ENCODE measurements at places on chromosomes 3 and 15.

DNA sequence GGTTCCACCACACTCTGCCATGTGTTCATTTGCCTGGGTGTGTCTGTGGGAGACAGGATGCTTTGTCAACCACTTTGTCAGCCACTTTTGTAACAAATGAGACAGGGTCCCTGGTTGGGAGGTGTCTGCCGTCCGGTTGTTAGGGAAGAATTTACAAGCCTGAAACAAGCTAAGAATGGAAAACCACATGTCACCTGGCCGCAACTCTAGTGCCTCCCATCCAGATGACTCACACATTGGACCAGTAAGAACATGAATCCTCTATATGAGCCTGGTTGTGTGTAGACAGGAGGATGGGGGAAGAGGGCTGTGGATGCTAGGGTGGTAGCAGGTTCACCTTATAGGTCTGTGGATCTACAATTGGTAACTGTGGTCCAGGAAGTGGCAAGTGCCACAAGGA lies 335.3 kb downstream of the CLSTN2 start:
- no peak for DNase-seq

DNA sequence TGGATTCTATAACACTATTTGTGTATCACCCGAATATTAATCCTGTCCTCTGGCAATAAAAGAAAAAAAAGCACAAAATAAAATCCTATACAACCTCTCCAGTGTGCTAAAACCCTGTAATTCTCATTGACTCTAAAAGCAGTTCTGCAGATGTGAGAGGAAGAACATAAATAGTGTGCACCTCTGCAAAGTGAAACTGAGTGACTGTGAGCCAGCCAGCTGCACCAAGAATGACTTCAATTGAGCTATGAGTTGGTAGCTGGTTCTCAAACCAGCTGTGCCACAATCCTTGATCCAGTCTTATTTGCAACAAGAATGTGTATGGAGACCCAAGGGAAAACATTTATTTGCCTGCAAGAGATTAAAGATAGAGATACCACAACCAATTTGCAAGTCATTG lies 31.2 kb upstream of the COL8A1 start:
- no peak for DNase-seq

GRCh38 chr3:76242886-76243753 lies 457.8 kb upstream of the ZNF717 start:
- DNase-seq = no peak

DNA sequence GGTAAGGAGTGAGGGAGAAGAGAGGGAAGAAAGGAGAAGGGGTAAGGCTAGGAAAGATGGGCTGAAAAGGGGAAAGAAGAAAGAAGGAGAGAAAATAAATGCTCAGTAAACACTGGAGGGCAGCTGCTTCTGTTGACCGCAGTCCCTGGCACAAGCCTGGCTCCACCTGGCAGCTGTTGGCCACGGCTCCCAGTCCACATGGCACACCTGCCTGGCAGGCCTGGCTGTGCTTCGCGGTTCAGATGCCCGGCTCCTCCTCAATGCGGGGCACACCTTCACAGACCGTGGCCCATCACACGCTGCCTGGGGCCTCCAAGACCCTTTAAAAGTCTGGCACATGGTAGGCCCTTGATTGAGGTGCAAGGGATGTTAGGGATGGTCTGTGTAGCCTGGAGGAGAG lies 516.8 kb upstream of the PROK2 start:
- no peak for DNase-seq

GRCh38 chr15:48967336-48967735 lies 3.6 kb upstream of the SHC4 start:
- DNase-seq = no peak

GRCh38 chr3:12627370-12627769 lies 36.5 kb downstream of the RAF1 start:
- DNase-seq = no peak

DNA sequence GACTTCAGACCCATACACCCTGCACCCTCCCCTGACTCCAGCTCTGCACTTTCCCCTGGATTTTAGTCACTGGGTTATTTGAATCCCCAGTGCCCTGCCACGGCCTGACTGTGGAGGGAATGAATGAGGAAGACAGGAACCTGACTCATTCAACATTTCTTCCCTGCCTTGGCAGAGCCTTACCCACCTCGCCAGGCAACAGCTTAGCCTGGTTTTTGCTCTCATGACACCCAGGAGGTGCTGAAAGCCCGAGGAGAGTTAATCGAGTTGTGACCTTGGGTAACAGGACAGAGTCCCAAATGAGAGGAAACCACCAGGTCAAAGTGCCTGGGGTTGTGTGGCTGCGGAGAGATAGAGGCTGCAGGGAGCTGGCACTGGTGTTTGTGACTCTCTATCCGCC lies 128.3 kb downstream of the SMAD6 start:
- no peak for DNase-seq

- DNase-seq = peak; percentile 83
Measured at GRCh38 chr3:187669675-187670504, at the start of gene SST. Gene SST, minus strand, starts transcription at chr3:187670394. Its CDS starts 103 bp downstream, at chr3:187670291.

- DNase-seq = no peak
Measured at GRCh38 chr3:141465221-141465620, 21.6 kb upstream of the RASA2 start.

DNA sequence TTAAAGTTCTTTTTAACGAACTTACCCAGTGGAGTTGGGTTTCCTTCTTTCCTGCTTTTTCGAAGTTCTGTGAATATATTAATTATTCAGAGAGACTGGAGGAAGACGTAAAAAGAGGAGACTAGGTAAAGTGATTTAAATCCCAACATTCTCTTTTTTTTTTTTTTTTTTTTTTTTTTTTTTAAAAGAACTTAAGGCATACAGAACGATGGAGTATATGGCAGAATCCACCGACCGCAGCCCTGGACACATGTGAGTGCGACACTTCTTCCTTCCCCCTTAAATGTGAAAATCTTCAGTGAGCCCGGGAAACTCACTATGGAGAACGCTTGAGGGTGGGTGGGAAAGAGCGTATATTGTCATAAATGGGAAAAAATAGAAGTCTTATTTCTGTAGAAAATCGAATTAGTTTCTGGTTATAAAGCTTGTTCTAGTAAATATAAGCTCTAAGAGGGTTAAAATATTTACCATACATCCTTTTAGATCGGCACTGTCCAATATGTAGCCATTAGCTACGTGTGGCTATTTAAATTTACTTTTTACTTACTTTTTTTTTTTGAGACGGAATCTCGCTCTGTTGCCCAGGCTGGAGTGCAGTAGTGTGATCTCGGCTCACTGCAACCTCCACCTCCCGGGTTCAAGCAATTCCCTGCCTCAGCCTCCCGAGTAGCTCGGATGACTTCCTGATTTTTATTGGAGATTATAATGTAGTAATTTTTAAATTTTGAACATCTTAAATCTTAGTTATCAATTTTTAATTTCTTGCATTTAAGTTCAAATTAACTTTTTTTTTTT lies 892 bp downstream of the NMD3 start:
- DNase-seq = peak; percentile 80

GRCh38 chr3:134666052-134666451 lies 15.2 kb upstream of the KY start:
- no peak for DNase-seq

- no peak for DNase-seq
Measured at GRCh38 chr3:154304116-154304786, 20.0 kb downstream of the DHX36 start.

DNA sequence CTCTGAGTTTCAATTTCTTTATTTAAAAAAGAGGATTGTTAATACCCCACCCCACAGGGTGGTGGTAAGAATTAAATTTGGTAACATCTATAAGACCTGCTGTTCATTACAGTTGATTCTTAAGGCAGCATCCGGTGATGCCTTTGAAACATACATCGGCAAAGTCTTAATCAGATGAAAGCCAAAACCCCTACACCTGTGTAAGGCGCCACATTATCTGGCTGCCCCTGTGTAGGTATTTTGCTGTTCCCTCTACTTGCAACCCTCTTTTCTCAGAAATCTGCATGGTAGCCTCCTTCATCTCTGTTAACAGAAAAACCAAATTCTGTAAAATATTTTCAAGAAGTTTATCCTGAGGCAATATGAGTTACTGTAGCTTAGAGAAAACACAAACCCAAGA lies 90.0 kb downstream of the ST6GAL1 start:
- no peak for DNase-seq

DNA sequence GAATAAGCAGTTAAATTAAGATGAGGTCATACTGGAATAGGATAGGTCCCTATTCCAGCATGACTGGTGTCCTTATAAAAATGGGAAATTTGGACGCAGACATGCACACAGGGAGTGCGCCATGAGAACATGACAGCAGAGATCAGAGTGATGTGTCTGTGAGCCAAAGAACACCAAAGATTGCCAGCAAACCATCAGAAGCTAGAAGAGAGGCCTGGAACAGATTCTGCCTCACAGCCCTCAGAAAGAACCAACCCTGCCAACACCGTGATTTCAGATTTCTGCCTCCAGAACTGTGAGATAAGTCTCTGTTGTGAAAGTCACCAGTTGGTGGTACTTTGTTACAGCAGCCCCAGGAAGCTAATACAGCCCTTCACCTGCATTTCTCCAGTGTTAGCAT lies 34.7 kb downstream of the EPHB1 start:
- DNase-seq = no peak
